ENCODE measurements at places on chromosomes 13 and 19.

GRCh38 chr13:67736646-67737420 is 506.7 kb upstream of the PCDH9 start:
- DNase-seq = no peak

GRCh38 chr19:47239610-47240296 is 8.8 kb upstream of the BBC3 start:
- peak; percentile 79 for DNase-seq

DNA sequence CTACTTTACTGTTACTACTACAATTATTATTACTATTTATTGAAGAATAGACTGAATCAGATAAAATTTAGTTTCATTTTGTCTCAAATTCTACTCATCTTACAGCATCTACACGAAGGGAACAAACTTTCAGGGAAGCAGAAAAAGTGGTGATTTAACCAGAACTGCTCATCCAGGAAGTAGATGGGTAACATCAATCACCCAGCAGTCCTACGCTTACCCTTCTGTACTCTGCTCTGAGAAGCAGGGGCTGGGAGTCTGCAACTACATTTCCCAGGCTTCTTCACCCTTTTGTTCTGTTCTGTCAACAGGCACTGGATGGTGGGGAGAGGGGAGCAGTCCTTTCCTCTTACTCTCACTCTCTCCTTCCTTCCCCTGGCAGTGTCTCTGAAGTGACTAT is 31.4 kb upstream of the GGACT start:
- no peak for DNase-seq

DNA sequence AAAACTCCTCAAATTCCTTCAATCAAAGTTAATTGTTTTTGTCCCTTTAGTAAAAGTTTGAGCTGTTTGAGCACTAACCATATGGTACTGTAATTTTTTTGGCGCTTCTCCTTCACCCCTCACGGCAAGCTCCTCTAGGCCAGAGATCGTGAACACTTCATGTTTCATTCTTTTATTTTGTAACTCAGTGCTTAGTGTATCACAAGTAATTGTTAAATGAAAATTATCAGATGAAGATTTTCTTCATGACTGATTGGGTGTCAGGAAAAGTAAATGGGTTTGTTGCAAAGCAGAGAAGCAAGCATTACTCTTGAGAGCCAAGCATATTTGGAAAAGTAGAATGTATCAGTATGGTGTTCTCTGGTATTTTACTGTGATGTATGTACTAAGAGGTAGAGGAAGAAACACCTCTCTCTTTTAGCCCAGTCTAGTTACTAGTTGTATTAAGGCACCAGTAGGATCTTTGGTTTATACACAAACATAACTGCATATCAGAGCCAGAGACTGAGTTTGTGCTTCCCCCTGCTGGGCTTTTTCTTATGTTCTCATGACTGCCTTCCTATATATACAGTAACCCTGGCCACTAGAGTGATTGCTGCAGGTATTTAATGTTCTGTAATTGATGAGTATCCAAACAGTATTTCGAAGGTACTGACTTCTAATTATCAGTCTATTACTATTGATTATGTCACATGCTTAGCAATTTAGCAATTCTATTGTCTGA is 202.3 kb upstream of the KLHL1 start:
- DNase-seq = no peak

DNA sequence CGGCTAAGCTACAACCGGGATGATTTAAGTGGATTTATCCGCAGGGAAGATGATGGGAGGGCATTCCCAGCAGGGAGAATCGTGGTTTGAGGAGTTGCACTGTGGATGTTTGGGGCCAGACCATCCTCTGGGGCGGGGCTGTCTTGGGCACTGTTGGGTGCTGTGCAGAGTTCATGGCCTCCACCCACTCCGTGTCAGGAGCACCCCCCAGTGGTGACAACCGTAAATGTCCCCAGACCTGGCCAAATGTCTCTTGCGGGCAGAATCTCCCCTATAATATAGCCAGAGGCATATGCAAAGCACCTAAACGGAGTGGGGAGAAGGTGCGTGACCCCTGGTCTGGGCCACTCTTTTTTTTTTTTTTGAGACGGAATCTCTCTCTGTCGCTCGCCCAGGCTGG is 40.2 kb downstream of the SMIM24 start:
- DNase-seq = no peak

DNA sequence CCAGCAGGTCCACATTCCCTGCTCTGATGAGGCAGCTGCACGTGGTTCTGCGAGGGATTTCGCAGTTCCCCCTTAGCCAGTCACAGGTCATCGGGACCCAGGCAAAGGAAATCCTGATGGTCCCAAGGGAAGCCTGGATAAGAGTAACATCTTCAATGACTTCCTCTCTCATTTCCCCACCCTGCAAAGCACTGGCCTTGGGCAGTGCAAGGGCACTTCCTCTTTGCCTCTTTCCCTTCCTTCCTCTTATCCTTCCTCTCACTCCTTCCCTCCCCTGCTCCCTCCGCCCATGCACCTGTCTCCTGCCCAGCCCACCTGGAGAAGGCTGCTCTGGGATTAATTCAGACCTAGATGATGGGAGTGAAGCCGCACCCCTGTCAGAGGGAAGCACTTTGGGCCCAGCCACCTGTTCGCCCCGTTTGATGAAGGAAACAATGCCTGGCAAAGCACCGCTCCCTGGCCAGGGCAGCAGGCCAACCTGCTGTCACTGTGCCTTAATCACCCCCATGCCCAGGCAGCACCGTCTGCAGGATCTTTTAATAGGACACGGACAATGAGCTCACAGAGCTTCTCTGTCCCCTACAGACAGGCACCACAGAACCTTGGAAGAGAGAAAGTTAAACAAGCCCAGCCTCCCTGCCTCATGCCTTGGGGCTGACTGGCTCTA is 113.5 kb upstream of the PABPC3 start:
- no peak for DNase-seq

DNA sequence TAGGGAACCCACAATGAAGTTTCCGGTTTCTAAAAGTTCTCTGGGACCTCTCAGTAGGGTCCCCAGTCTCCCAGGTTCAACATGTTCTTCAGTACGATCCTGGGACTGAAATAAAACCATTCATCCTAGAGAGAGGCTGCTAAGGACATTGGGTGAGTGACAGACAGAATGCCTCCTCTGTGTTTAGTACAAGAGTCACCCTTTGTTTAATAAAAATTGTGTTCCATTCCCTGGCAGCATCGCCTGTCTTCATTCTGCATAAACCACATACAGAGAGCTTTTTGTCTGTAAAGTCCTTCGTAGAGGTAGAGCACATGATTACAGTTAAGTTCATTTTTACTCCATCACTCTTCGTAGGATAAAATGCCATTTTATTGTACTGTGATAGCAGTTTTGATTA is 95.3 kb upstream of the GPR12 start:
- peak; percentile 32 for DNase-seq
